ENCODE measurements at places on chromosomes 4 and X. TPM values are rescaled to one million over a fixed set of nuclear protein-coding genes. Genes with fewer than 3 reads are reported as not detected.
A peak's percentile ranks its signal among the peaks of the same experiment; 100 is the strongest.

DNA sequence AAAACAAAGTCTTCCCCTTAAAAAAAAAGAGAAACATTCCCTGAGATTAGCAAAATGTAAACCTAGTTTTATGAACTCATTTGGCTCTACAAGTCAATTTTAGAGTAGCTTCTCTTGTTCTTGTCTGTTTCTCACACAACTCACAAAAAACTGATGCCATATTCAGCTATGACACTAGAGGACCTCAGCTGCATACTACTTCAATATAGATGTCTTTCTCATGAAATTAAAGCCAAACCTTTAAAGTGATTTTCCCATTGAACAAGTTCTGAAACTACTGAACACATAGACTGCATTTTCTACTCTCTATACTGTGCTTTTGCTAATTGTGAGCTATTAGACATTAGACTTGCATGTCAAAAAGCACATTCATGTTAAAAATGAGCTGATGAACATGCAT, 49.8 kb downstream of the TBCK start:
- peak; percentile 40 for DNase-seq

GRCh38 chr4:121237069-121237399, 72.9 kb upstream of the TNIP3 start:
- DNase-seq, result no peak

Gene CXXC4
- polyA plus RNA-seq, result 2.6 TPM

- no peak for DNase-seq
These were observed 66.4 kb upstream of the GUCY1A1 start for GRCh38 chr4:155600244-155600643.

DNA sequence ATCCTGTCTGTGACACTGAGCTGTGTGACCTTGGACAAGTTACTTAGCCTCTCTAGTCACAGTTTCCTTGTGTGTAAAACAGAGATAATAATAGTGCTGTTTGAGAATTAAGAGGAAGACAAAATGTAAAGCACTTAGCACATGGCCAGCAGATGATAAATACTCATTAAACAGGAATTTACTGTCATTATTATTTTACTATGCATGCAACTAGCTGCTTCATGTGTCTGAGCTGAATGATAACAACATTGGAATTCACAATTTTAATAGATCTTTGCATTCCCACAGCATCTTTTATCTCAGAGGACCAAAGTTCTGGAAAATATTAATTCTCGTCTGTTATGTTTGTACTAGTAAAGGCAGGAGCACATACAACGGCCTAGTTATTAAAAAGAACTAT, 79.2 kb upstream of the TET2 start:
- no peak for DNase-seq

Measured in hindlimb muscle (tissue), 1 donor.